A172 (cell line): ENCODE measurements at places on chromosomes 16 and 17.

DNA sequence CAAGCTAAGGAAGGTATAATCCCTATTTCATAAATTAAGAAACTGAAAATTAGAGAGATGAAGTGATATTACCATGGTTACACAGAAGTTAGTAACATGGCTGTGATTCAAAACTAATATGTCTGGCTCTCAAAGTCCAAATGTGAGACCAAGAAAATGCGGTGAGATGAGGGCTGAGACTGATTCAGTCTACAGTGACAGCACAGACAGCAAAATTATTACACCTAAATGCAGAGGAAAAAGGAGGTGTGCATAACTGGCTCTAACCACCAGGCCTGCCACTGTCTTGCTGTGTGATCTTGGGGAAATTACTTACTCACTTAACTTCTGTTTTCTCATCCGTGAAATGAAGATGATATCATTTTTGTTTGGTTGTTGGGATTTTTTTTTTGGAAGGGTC is 270.0 kb upstream of the SOX9 start:
- no peak for DNase-seq

GRCh38 chr17:30310562-30310961 is 18.8 kb upstream of the BLMH start:
- DNase-seq, result no peak

DNA sequence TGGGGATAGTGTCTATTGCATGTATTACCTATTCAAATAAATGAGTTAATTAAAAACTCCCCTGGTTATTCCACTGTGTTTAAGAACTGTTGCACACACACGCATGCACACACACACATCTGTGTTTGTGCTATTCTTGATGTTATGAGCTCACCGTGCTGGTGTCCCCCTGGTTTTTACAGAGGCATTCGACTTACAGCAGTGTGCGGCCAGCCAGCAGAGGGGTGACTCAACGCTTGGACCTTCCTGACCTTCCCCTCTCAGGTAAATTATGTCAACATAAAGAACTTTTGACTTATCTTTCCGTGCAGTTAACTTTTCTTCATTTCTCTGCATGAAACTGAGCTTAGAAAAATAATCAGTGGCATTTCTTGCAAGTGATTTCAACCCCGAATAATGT is 214.0 kb downstream of the LGALS9B start:
- no peak for DNase-seq

DNA sequence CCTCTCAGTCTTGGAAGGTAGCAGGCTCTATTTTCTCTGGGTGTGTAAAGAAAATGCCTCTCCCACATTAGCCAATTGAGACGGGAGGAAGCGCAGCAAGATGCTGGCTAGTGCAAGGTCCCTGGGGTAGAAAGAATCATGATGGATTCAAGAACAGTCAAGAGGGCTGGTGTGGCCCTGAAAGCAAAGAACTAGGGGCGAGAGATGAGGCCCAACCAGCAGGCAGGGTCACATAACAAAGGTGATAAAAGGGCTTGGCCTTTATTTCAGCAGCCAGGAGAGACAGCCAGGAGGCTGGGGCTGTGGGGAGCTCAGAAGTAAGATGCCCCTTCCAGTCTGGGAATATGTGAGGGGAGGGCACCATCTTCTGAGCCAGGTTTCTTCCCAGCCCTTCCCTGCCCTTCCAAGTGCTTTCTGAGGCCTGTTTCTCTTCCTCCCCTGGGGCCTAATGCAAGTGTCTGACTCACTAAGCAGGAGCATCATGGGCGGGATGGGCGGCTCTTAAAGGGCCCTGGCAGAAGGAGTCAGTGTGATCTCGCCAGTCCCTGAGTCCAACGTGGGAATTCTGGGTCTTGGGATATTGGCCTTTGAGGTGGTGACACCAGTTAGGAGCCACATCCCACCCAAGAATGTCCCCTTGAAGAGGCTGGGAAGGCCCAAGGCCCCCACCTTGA is 3.9 kb upstream of the NLRC5 start:
- peak; percentile 86 for DNase-seq

- DNase-seq, result no peak
Observed at GRCh38 chr17:45663772-45664171, 120.3 kb upstream of the CRHR1 start.

GRCh38 chr16:65309354-65309753 is 187.5 kb upstream of the CDH11 start:
- DNase-seq, result no peak

- no peak for DNase-seq
Observed at GRCh38 chr16:86089334-86089900, 190.5 kb downstream of the IRF8 start.

- DNase-seq, result no peak
Observed at GRCh38 chr16:77917971-77918370, 104.4 kb upstream of the CLEC3A start.

DNA sequence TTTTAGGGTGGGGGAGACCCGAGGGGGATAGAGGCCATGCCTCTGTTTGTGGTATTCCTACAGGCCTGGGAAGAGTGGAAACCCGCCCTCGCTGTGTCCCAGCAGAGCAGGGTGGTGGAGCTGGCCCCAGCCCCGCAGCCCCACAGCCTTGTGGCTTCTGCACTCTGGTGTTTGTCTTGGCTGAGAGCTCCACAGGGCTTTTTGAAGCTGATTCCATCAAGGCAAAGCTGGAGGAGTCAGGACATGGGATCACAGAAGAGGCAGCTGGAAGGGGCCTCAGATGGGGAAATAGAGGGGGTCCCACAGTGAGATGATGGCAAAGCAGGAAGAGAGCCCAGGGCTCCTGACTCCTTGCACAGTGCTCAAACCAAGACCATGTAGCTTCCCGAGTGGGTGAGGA is 5.0 kb upstream of the WFIKKN2 start:
- DNase-seq, result no peak

DNA sequence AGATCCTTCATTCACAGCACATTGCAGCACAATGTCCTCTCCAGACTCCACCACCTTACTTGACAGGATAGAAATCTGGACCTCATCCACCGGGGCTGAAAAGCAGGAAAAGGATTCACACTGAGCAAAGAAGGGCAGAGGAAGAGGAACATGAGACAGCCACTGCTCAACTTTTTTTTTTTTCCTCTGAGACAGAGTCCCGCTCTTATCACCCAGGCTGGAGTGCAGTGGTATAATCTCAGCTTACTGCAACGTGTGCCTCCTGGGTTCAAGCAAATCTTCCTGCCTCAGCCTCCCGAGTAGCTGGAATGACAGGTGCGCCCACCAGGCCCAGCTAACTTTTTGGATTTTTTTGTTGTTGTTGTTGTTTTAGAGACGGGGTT is 34.4 kb downstream of the PECAM1 start:
- no peak for DNase-seq

DNA sequence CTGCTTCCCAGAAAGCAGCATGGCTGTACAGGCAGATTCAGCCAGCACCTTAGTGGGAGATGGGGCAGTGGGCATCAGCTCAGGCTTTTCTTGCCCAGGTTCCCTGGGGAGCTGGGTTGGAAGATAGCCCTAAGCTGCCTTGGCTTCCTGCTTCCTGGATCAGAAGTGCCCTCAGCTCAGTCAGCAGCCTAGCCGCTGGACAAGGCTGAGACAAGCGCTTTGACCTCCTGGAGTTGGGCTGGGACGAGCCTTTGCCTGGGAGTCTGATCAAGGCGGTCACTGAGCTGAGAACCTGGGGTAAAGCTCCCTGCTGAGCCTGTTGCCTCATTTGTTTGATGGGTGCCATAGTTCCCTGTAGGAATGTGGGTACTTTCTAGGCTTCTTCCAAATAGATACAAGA is 190.0 kb downstream of the RAB11FIP4 start:
- peak; percentile 74 for DNase-seq

DNA sequence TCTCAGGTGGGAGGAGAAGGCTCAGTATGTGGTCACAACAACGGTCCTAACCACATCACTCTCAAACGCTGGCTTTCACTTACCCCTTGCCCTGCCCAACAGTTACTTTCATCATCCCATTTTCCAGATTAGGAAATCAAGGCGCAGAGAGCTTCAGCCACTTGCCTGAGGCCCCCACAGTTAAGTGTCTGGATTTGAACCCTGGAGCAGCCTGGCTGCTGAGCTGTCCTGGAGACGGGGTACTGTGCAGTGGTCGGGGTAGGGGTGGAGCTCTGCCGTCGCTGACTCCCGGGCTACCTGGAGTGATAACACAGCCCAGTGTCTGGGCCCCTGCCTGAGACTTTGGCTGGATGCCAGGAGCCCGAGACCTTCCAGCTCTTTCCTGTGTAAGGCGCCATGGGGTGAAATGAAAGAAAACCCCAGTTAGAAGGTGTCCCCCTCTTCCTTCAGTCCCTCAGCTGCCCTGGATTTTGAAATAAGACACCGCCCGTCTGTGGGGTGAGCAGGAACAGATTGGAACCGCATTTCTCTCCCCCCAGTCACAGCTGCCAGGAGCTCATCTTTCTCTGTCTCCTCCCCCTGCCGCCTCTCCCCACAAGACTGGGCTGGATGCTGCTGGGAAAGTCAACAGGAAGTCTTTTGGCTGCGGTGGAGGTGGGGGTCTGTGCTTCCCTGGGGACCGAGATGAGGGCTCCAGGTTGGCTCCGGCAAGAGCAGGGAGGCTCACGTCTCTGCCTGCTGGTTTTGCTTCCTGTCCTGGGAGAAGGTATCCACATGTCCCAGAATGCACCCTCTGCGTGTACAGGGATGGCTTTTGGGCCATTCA is 280.2 kb downstream of the SEC14L1 start:
- DNase-seq, result peak; percentile 95

DNA sequence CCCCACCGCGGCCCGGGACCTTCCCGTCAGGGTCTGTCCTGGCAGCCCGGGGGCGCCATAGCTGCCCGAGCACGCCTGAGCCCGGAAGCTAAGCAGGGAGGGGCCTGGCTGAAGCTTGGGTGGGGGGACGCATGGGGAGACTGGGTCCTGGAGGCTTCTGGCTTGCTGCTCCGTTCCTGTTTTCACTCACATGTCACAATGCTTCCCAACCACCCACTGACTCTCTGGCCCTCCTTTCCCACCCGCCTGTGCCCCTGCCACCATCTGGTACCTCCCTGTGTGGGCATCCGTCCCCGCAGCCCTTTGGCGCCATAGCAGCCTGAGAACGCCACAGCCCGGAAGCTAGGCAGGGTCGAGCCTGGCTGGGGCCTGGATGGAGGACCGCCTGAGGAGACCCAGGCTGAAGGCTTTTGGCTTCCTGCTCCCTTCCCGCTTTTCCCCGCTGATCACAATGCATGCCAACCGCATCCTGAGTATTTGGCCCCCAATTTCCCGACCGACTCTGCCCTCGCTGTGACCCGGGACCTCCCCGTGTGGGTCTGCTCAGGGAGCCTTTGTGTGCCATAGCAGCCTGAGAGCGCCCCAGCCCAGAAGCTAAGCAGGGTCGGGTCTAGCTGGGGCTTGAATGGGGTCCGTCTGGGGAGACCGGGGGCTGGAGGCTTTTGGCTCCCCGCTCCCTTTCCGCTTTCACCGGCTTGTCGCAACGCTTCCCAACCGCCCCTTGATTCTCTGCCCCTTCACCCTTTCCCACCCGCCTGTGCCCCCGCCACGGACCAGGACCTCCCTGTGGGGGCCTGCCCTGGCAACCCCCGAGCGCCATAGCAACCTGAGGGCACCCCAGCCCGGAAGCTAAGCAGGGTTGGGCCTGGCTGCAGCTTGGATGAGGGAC is 2290.1 kb downstream of the TP53TG3F start:
- no peak for DNase-seq

GRCh38 chr17:31532081-31532480 is 140.6 kb downstream of the RAB11FIP4 start:
- DNase-seq, result no peak

DNA sequence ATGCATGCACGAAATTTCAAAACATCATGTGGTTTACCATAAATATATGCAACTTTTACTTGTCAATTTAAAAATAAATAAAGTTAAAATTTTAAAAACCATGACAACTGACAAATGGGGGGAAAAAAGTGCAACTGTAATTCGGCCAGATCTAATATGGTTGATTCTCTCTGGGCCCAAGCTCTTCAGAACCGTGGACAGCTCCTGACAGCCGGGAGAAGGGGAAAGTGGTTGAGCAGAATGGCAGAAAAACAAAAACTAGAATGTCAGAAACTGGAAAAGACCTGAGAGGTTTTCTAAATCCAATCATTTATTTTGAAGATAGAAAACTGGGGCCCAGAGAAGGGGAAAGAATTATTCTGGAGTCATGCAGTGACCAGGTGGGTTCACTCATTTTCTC is 126.6 kb downstream of the TMEM132E start:
- DNase-seq, result no peak

GRCh38 chr17:72336026-72336803 is 215.4 kb downstream of the SOX9 start:
- DNase-seq, result peak; percentile 35

DNA sequence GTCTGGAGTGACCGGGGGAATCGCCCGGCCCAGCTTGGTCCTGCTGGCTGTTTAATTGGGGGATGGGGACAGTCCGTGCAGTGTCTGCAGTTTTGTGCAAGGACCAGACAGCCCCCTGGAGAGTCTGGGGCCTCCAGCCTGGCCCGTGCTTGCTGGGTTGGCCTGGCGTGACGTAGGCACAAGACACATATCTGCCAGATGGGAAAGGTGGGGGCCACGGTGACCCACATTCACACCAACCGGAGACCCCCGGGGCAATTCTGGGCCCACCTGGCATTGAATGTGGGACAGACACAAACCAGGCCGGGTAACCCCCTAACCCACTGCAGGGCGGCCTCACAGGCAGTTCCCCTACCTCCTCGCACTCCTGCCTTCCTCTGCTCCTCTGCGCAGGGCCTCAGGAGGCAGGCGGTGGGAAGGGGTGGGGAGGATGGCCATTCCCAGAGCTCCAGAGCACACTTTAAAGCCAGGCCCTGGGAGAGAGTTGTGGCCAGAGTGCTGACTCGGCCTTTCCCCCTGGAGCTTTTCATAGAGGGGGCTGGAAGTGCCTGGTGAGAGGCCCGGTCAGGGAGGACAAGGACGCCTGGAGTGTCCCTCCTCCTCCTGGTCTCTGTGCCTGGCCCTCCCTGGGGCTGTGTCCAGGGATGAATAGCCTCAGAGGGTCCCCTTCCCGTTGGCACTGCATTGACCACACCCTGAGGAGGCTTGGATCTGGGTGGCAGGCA is 1.5 kb downstream of the MRC2 start:
- peak; percentile 25 for DNase-seq
